ENCODE measurements at places on chromosomes 16 and 17.

DNA sequence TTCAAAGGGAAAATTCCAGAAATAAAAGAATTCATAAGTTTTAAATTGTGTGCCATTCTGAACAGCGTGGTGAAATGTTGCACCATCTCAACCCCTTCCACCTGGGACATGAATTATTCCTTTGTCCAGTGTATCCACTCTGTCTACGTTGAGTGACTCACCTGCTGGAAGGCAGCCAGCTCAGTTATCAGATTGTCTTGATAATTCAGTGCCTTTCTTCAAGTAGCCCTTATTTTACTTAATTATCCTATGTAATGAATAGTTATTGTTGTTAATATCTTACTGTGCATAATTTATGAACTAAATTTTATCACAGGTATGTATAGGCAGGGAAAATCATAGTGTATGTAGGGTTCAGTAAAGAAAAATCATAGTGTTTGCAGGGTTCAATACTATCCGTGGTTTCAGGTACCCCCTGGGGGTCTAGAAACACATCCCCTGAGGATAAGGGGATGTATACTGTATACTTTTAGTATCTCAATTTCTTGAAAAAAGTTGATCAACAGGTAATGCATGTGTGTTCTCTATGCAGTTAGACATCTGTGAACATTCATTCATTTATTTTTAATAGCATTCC lies 7.7 kb upstream of the PCTP start:
- peaks cover 7% of the 10 kb centered on the region for H3K4me1 ChIP-seq
- H3K36me3 ChIP-seq, result no peaks in the 10 kb centered on the region
- no peak for DNase-seq
- no peaks in the 10 kb centered on the region for H3K27me3 ChIP-seq
- H3K4me3 ChIP-seq, result no peak overlapping the region
- peak overlapping the region; percentile 35 for H3K27ac ChIP-seq

- no peaks in the 10 kb centered on the region for H3K27me3 ChIP-seq
- no peak for DNase-seq
- H3K27ac ChIP-seq, result no peak overlapping the region
- H3K4me1 ChIP-seq, result no peaks in the 10 kb centered on the region
- H3K4me3 ChIP-seq, result no peak overlapping the region
These were observed 35.2 kb upstream of the MLYCD start for GRCh38 chr16:83863682-83864081.

DNA sequence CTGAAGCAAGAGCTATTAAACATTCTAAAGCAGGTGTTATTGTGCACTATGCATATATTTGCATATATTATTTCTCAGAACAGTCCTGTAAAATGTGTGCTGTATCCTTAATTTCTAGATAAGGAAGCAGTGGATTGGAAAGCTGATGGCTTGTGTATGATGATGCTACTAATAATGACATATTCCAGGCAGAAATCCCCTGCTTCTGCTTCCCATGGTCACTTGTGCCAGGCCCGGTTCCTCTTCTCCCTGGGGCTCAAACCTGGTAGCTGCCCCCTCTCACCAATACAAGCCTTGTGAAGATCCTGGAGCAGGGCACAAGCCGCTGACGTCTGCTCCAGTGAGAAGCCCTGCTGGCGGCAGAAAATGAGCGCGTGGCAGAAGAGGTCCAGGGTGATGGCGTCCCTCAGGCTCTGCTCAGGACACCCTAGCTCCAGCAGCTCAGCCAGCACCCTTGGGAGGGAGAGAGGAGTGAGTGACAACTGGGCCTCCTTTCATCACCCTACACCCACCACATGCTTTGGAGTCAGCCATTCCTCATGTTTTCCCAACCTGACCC lies 1.8 kb downstream of the CFAP119 start:
- H3K27ac ChIP-seq, result no peak overlapping the region
- H3K4me1 ChIP-seq, result peaks cover 25% of the 10 kb centered on the region
- peaks cover 16% of the 10 kb centered on the region for H3K36me3 ChIP-seq
- DNase-seq, result no peak
- H3K27me3 ChIP-seq, result no peaks in the 10 kb centered on the region

GRCh38 chr16:66588981-66589713 lies 9.9 kb downstream of the CMTM2 start:
- H3K4me1 ChIP-seq, result no peaks in the 10 kb centered on the region
- H3K27ac ChIP-seq, result no peak overlapping the region
- no peaks in the 10 kb centered on the region for H3K36me3 ChIP-seq
- DNase-seq, result no peak
- no peaks in the 10 kb centered on the region for H3K27me3 ChIP-seq

- H3K27me3 ChIP-seq, result no peaks in the 10 kb centered on the region
- no peak overlapping the region for H3K4me3 ChIP-seq
- peak overlapping the region; percentile 59 for H3K27ac ChIP-seq
- no peak for DNase-seq
These were observed 11.3 kb upstream of the LPCAT2 start for GRCh38 chr16:55497558-55497957.

GRCh38 chr17:35729405-35729833 lies 2.0 kb upstream of the RASL10B start:
- no peak overlapping the region for H3K27ac ChIP-seq
- peaks cover 11% of the 10 kb centered on the region for H3K36me3 ChIP-seq
- DNase-seq, result no peak
- no peaks in the 10 kb centered on the region for H3K27me3 ChIP-seq
- no peak overlapping the region for H3K4me3 ChIP-seq

DNA sequence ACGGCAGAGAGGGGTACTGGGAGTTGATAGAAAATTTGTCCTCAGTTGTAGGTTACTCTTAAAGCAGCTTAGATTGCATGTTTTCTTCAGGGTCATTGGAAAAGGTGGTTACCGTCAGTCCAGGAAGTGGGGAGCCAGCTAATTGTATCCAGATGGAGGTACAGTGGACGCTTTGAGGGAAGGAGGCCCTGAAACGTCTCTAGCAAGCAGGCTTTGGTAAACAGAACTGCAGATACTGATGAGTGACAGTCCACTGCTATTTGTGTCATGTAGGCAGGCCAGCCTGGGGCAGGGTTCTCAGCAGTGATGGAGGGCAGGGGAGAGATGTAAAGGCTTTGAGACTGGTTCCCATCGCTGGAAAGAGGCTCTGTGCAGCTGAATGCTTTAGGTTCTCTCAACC lies 30.2 kb upstream of the ST6GALNAC1 start:
- no peak overlapping the region for H3K27ac ChIP-seq
- H3K4me1 ChIP-seq, result peaks cover 26% of the 10 kb centered on the region

Data from Panc1 (cell line).